ENCODE measurements at places on chromosomes 11 and 22.
A peak's percentile ranks its signal among the peaks of the same experiment; 100 is the strongest.

DNA sequence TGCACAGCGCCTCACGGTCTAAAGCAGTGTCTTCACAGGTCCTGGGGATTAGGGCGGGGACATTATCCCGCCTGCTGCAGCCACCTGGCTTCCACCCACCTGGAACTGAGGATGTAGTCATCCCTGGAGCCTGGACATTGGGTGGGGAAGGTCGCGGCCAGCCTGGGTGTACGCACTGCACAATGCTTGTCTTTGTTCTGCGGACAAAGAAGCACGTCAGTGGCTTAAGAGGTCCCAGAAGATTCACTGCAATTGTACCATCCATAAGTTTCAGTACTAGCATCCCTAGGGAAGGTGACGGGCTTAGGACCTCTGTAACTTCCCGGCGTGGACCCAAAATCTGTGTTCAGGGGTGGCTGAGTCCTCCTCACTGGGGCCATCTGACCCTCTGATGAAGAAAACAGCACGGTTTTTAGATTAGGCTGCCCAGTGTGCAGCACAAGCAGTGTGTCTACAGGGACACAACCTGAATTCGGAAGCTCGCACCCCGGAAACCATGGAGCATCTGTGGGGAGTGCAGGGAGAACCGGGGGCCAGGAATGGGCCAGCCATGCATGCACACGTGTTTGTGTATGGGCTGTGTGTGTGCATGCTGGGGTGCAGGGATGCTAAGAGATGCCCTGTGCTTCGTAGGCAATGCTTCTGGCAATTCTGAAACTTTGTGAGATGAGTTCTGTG lies 342.6 kb upstream of the B3GAT1 start:
- no peak overlapping the region for H3K27ac ChIP-seq
- no peaks in the 10 kb centered on the region for H3K36me3 ChIP-seq
- no peaks in the 10 kb centered on the region for H3K4me1 ChIP-seq

DNA sequence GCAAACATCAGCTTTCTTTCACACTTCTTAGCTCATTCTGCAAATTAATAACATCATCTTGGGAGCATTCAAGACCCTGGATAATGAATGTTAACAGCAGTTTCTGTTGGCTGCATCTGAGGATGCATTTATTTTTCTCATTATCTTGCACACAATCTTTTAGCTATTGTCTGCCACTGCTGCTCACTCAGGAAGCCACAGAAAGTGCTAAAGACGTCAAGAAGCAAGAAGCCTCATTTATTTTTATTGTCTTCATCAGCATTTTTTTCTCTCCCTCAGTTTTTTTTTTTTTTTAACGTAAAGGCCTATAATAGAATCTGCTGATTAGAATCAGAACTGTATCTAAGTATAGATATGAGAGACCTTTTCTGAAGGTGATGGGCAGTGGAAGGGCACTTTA lies 1339.4 kb downstream of the FAM181B start:
- H3K27ac ChIP-seq = no peak overlapping the region
- DNase-seq = no peak
- no peaks in the 10 kb centered on the region for H3K27me3 ChIP-seq

DNA sequence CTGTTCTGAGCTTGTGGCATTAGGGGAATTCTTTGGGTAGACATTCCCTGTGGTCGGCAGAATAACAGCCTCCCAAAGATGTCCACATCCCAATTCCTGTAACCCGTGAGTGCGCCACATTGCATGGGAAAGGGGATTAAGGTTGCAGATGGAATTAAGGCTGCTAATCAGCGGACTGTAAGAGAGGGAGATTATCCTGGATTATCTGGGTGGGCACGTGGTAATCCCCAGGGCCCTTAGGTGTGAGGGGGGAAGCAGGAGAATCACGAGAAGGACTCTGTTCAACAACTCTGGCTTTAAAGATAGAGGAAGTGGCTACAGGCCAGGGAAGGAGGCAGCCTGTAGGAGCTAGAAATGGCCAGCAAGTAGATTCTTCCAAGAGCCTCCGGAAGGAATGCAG lies 16.0 kb downstream of the CACNG2 start:
- no peak overlapping the region for H3K27ac ChIP-seq
- H3K4me1 ChIP-seq = no peaks in the 10 kb centered on the region
- H3K27me3 ChIP-seq = peaks cover 43% of the 10 kb centered on the region
- DNase-seq = no peak
- no peak overlapping the region for H3K4me3 ChIP-seq

DNA sequence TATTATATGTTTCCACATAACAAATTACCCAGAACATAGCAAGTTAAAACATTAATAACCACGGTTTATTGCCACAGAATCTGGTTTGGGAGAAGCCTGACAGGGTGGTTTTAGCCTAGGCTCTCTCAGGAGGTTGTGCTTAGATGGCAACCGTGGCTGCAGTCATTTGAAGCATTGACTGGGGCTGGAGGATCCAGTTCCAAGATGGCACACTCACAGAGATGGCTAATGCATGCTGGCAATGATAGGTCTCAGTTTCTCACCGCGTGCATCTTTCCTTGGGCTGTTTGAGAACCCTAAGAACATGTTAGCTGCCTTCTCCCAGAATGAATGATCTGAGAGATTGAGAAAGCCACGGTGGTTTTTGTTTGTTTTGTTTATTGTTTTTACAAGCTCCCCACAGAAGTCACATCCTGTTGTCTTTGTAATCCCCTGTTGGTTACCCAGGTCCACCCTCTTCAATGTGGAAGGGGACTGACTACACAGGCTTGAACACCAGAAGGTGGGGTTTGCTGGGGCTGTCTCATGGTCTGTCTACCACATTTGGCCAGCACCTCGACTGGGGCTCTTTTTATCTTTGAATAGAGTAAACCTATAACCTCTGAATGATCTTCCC lies 36.6 kb upstream of the GRAMD1B start:
- no peak overlapping the region for H3K27ac ChIP-seq
- DNase-seq = no peak
- H3K4me1 ChIP-seq = no peaks in the 10 kb centered on the region
- H3K27me3 ChIP-seq = no peaks in the 10 kb centered on the region
- no peak overlapping the region for H3K4me3 ChIP-seq

DNA sequence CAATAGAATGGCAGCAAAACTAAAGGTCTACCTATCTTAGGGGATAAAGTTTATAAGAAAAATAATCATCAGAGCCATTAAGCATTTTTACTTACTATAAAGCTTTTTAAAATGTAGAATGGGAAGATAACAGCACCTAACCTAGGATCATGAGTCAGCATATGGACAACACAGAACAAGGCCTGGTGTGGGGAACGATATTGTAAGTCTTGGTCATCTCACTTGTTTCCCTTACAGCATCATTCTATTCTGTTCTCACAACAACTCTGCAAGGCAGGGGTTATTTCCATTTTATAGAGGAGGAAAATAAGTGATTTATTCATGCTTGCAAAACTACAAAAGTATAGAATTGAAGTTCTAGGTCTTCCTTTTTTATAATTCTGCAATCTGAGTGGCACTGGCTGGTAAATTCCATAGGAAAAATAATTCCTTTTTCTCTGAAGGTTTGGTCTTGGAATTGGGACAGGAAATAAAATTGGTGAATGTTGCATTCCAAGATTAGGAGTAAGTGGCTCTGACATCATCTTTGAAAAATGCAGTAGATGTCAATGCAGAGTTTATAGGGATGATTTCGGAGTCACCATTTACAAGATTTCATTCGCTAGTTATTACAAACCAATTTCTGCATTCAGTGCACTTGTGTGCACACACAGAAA lies 423.0 kb downstream of the DYNC2H1 start:
- no peak for DNase-seq
- H3K4me3 ChIP-seq = no peak overlapping the region
- no peaks in the 10 kb centered on the region for H3K36me3 ChIP-seq
- H3K4me1 ChIP-seq = no peaks in the 10 kb centered on the region
- H3K27ac ChIP-seq = no peak overlapping the region

DNA sequence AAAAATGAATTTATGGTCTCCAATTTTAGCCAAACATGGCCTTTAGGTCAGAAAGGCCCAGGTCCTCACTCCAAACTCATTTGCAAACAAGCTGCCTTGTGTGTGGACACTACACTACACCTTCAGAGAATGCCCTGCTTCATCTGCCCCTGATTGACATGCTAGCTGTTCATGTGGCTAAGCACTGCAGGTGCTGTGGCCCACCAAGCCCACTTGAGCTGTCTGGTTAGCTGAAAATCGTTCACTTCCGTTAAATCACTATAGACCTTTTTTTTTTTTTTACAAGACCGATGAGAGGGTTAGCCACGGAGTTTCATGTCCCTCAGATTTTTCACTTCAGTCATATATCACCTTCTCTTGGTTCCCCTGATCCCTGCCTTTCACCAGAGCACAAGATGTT lies 39.3 kb downstream of the NF2 start:
- no peaks in the 10 kb centered on the region for H3K36me3 ChIP-seq
- H3K27me3 ChIP-seq = no peaks in the 10 kb centered on the region
- no peak overlapping the region for H3K27ac ChIP-seq
- DNase-seq = no peak
- H3K4me3 ChIP-seq = no peak overlapping the region
- H3K4me1 ChIP-seq = no peaks in the 10 kb centered on the region

DNA sequence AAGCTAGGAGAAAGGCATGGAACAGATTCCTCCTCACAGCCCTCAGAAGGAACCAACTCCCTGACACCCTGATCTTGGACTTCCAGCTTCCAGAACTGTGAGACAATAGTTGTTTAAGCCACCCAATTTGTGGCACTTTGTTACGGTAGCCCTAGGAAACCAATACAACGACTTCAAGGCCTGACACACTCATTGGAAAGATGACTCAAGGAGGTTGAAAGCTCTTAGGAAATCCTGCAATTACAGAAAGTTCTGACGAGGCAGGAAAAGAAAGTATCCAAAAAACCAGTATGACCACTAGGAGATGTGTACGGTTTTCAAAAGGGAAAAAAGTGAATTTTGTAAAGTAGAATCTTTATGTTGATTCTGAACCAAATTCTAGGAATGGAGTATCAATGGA lies 161.4 kb downstream of the SWAP70 start:
- no peaks in the 10 kb centered on the region for H3K27me3 ChIP-seq
- H3K27ac ChIP-seq = no peak overlapping the region
- H3K36me3 ChIP-seq = no peaks in the 10 kb centered on the region

- H3K27ac ChIP-seq = no peak overlapping the region
- no peaks in the 10 kb centered on the region for H3K27me3 ChIP-seq
- no peaks in the 10 kb centered on the region for H3K36me3 ChIP-seq
- DNase-seq = no peak
- no peaks in the 10 kb centered on the region for H3K4me1 ChIP-seq
- H3K4me3 ChIP-seq = no peak overlapping the region
These were observed 127.1 kb downstream of the SNX19 start for GRCh38 chr11:130789056-130789640.

GRCh38 chr11:3160252-3161031 lies 4.7 kb downstream of the OSBPL5 start:
- peak; percentile 85 for DNase-seq
- H3K4me1 ChIP-seq = peaks cover 45% of the 10 kb centered on the region
- no peaks in the 10 kb centered on the region for H3K36me3 ChIP-seq
- H3K4me3 ChIP-seq = peak overlapping the region; percentile 59
- peak overlapping the region; percentile 92 for H3K27ac ChIP-seq

GRCh38 chr22:38564669-38565068 lies 5.3 kb downstream of the DMC1 start:
- H3K27me3 ChIP-seq = no peaks in the 10 kb centered on the region
- peaks cover 4% of the 10 kb centered on the region for H3K4me1 ChIP-seq
- no peak overlapping the region for H3K27ac ChIP-seq
- H3K36me3 ChIP-seq = no peaks in the 10 kb centered on the region

DNA sequence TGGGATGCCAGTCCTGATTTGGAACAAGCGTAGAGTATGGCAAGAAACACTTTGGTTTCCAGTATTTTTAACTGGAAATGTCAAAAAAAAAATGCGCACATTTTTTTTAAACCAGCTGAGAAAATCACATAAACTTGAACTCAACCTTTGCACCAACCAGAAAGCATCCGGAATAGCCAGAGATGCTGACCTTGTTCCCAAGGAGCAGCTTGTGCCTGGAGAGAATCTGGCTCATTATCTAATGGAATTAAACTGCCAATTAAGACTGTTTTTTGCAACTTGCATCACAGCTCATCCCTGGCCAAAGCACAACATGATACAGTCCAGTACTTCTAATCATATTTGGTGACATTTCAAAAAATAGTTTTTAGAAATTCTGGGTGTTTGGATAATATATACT lies 8.4 kb upstream of the ETS1 start:
- H3K27me3 ChIP-seq = no peaks in the 10 kb centered on the region
- H3K36me3 ChIP-seq = no peaks in the 10 kb centered on the region
- DNase-seq = no peak
- H3K4me1 ChIP-seq = no peaks in the 10 kb centered on the region

- H3K4me3 ChIP-seq = no peak overlapping the region
- H3K27me3 ChIP-seq = no peaks in the 10 kb centered on the region
- H3K4me1 ChIP-seq = no peaks in the 10 kb centered on the region
These were observed 29.8 kb downstream of the KCNE3 start for GRCh38 chr11:74437441-74438042.

DNA sequence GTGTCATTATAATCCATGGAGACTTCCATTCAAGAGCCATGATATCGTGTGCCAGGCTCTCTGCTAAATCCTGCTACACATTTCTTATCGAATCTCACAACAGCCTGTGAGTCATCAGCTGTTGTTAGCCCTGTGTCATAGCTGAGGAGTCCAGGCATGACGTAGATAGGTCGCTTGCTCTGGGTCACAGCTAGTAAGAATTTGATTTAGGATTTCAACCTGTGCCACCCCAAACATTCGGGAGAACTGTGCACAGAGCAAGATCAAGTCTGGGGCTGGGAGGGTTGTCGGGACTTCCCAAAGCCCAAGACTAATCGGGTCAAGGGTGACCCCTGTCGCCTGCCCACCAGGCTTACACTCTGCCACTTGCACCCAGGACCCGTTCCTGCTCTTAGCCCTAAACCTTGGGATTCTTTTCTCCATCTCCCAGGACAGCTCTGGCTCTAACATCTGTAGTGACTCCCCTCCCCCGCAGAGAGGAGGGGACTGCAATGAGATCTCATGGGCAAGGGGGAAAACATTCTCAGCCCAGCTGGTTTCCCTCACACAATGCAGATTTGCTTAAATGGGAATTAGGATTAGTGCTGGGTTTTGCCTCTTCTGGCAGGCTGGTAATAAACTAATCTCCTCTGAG lies 34.3 kb downstream of the TSPAN18 start:
- peaks cover 7% of the 10 kb centered on the region for H3K4me1 ChIP-seq
- H3K27ac ChIP-seq = peak overlapping the region; percentile 22
- DNase-seq = no peak
- H3K36me3 ChIP-seq = no peaks in the 10 kb centered on the region
- no peak overlapping the region for H3K4me3 ChIP-seq
- H3K27me3 ChIP-seq = no peaks in the 10 kb centered on the region

GRCh38 chr22:28341001-28341400 lies 338.6 kb downstream of the TTC28 start:
- H3K4me3 ChIP-seq = no peak overlapping the region
- no peaks in the 10 kb centered on the region for H3K36me3 ChIP-seq
- DNase-seq = no peak
- no peak overlapping the region for H3K27ac ChIP-seq

DNA sequence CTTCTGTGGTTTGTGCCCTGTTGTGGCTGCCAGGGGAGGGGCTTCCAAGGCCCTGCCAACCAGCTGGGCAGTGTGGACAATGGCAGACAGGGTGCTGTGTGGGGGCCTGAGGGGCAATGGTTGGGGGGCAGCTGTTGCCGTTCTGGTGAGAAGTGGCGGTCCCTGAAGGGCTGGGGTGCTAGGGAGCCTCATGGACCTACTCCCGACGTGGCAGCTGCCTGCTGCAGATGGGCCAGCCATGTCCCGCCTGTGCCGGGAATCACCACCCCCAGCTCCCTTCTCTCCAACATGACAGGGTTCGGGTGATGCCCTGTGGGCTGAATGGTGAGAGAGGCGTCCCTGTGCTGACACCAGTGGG lies 74.2 kb downstream of the KCNQ1 start:
- H3K4me1 ChIP-seq = no peaks in the 10 kb centered on the region
- H3K27me3 ChIP-seq = no peaks in the 10 kb centered on the region
- no peaks in the 10 kb centered on the region for H3K36me3 ChIP-seq
- no peak overlapping the region for H3K4me3 ChIP-seq
- H3K27ac ChIP-seq = no peak overlapping the region

Data from tibial nerve (tissue), 4 donors.